Activated CD4-positive, alpha-beta T cell treated with anti-CD3 and anti-CD28 coated beads, Interleukin-2, Interleukin-4, amounts not matched to agents 100 ng/mL and 50 ng/mL, durations not matched to agents 16 hours and 8 hours (primary cell): ENCODE measurements at places on chromosomes 4 and X.

DNA sequence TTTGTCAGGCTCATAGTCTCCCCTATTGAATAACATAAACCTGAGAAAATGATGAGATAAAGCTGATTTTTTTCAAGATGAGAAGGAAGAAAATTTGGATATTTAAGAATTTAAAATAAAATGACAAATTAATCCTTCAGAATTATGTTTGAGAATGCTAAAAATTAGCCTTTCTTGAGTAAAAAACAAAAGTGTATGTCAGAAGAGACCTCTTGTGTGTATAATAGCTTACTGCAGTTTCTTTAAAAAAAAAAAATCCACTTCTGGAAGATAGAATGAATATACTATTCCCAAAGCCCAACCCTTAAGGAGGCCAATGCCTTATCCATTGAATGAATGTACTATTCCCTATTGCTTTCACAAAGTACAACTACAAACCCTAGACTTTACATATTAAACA lies 281.8 kb downstream of the RAPGEF2 start:
- DNase-seq = no peak

DNA sequence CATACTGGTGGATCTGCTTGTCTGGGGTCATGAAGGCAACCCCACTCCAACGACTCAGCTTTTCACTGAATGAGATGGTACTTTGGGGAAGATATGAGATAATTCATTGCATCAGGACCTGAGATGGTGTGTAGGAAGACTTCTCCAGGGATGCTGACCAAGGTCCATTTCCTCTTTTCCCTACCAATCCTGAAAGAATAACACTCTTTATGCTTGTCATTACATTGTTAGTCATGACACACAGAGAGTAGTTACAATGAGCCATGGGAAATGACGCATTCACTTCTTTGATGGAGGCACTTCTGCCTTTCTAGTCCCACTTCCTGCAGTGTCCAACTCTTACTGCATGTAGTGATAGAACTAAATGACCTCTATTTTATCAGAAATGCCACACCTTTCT lies 58.6 kb downstream of the AREG start:
- no peak for DNase-seq

GRCh38 chr4:138698641-138699040 lies 316.9 kb upstream of the NOCT start:
- DNase-seq = no peak

- peak; percentile 95 for DNase-seq
These were observed 63.8 kb upstream of the STS start for GRCh38 chrX:7083468-7084396.

DNA sequence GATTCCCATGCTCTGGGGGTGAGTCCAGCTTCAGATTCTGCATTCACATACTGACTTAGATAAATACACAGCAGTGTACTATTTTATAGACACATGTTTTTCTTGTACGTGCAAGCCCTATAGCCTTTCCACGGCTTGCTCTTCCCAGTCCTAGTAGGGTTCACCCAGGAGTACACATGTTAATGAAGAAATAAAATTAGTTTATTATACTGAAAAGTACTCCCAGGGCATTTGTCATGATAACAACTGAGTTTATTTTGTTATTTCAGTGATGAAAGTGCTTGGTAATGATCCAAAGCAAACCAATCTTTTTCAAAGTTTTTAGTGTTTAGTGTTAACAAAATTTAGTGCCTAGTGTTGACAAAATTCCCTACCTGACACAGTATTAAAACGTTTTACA lies 21.3 kb downstream of the MAPK10 start:
- DNase-seq = no peak

DNA sequence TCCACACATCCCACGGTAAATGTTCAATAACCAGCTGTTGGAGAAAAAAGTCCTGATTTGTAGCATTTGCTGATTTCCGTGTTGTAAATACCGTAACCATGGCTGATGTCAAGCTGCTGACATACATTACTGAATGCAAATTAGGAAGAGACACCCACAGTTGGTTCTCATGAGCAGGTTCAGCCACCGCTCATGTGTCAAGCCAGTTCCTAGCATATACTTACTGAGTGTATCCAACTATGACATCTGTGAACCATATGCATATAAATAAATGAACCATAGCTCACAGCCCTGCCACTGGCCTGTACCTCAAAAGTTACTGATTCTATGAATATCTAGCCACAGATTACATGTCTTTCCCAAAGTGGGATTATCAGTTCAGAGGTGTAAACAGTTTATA lies 29.5 kb downstream of the FHDC1 start:
- DNase-seq = no peak

DNA sequence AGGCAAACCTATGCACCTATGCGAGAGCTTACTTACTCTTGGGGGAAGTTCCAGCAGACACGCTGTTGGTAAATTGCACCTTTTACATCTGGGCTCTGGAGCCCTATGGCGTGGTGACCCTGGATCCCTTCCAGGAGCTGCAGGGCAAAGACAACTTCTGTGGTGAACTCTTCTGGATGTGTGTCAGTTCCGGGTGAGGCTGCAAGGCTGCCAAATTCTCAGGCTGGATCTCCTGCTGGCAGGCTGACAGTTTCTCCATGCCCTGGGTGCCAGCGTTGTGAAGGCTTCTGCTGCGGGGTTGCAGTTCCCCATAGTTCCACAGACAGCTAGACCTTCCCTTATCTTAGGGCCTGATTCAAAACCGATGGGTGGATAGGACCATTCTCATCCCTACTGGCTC lies 37.9 kb downstream of the RAP2C start:
- no peak for DNase-seq

GRCh38 chr4:80576796-80577195 lies 241.3 kb downstream of the CFAP299 start:
- no peak for DNase-seq

DNA sequence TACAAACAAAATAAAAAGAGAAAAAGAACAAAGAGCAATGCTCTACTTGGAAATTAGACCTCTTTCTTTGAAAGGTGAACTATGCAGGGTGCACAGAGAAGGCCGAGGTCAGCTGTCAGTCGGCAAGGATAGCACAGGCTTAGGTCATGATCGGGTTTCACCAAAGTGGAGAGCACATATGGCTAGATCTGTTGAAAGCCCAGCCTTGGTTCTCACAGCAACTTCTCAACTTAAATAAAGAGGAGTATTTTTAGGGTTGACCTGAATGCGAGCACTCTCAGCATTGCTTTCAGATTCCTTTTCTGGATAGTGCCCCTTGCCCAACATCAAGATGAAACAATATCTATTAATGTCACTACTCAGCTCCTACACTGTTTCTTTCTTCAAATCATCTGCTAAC lies 122.9 kb upstream of the GPC4 start:
- no peak for DNase-seq

- peak; percentile 10 for DNase-seq
These were observed 92.4 kb downstream of the CXCL13 start for GRCh38 chr4:77697860-77698590.

DNA sequence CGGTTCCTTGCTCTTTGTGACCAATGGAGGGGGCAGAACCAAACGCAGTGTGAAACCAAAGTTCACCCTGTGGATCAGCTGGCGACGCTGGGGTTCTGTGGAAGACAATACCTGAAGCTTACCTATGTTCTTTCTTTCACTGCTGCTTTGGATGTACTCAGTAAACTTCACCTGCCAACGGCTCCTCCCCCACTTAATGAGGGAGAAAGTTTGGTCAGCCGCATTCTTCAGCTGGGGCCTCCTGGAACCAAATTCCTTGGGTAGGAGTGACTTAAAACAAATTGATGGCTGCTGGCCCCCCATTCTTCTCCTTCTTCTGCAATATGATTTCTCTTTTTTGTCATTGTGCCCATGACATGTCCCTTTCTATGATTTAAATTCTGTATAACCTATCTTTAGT lies 282.4 kb downstream of the ANK2 start:
- no peak for DNase-seq

DNA sequence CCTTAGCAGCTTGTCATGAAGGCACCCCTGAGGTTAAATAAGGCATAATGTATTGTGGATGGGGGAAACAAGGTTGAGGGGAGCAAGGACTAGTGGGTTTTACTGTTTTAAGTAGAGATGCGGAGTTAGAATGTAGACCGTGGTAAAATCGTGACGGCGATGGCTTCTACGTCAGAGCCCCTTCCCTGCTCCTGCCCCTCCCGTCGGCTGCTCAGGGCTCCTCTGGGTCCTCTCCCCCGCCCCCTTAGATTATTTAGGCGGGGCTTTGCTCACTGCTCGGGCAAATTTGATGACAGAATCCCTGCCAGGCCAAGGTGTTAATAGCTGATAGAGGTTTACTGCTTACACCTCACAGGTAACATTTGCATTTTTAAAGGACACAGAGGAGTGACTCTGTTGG lies 2.3 kb downstream of the FRMPD3 start:
- DNase-seq = no peak

DNA sequence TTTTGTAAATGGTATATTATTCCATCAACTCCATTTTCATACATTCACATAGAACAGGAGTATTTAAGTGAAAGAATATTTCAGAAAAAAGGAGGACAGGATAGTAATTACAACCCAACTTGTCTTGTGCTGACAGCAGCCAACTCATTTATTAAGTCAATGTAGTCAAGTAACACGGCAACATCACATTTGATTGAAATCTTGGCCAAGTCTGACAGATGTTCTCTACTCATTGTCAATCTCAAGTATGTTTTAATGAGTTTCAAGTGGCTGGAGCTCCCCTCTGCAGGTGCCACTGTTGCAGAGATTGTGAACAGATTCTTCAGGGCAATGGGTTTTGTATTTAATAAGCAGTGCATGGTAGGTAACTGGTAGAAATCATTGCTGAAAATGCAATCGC lies 332.5 kb downstream of the C4orf33 start:
- no peak for DNase-seq

GRCh38 chr4:38674258-38675144 lies 10.5 kb downstream of the KLF3 start:
- no peak for DNase-seq

GRCh38 chr4:83993774-83994173 lies 457.9 kb downstream of the GPAT3 start:
- no peak for DNase-seq

DNA sequence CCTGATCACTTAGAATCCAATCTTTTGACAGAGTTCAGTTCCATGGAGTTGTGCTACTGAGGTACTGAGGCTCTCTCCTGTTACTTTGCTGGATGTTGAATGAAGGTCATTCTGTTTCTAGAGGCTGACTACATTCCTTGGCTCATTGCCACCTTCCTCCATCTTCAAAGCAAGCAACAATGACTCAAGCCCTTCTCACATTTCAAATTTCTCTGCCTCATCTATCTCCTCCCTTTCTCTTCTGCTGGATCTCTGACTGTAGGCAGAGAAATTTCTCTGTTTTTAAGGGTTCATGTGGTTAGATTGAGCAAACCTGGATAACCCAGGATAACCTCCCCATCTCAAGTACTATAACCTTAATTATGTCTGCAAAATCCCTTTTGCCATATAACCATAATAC lies 775.4 kb downstream of the STPG2 start:
- DNase-seq = no peak
